Non-pigmented ciliary epithelial cell (primary cell): ENCODE measurements at places on chromosomes 16 and 17.

DNA sequence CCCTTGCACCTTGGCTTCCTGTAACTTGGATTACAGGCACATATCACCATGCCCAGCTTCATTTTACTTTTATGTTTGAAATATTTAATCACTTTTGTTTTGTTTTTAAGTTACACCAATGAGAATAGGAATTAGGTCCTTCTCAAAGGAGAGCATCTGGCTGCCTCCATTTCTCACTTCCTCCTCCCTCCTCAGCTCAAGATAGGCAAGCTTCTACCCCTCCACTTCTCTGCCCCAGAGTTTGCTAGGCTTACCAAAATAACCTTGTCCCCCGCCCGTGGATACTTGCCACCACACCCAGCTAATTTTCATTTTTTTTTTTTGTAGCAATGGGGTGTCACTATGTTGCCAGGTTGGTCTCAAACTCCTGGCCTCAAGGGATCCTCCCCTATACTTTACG lies 17.9 kb downstream of the GABARAPL2 start:
- DNase-seq, result no peak

DNA sequence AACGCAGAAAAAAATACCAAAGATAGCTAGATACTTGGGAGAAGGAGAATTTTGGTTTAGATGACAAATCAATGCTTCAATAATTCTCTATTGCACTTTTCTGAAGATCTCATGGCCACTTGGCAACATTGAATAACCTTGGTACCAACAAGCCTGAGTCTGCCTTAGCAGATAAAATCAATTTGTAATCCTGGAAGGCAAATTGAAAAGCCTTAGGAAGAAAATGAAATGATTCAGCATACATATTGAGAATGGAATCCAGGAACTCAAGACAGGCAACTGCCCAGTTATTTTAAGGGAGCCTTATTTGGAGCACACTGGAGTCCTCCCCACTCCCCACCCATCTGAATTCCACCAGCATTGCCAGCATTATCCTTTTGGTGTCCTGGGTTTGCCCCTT lies 109.3 kb upstream of the SOX9 start:
- DNase-seq, result no peak

DNA sequence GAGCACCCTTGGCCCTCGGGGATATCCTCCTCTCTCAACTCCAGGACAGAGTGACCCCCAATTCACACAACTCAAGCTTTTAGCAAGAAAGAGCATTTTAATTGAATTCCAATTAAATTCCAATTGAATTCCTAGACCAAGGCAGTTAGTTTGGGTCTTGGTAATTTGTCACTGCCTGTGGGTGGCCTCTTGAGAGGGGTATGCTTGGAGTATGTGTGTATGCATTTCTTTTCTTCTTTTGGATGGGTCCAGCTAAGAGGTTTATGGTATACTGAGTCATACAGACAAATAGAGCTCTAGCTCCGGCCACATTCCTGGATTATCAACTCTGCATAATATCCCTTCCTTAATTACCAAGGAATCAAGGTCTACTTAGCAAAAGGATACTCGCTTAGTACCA lies 136.7 kb downstream of the PCTP start:
- no peak for DNase-seq

DNA sequence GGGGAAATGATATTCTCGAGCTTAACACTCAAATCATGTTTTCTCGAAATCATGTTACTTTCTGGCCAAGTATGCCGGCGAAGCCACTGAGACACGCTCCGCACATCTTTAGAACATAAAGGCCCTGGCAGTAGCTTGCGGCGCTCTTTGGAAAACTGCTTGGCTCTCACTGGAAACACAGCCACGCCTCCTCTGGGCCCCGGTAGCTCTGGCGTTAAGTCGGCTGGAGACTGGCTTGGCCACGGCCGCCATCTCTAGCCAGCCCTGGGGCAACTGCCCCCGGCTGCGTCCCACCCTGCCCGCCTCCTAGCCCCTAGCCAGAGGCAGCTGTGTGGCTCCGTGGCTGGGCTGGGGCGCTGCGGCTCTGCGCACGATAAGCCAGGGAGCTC lies 9.2 kb upstream of the BAIAP2 start:
- no peak for DNase-seq

- no peak for DNase-seq
Observed at GRCh38 chr16:62254847-62255246, 218.6 kb upstream of the CDH8 start.

- no peak for DNase-seq
Observed at GRCh38 chr17:15346066-15346595, 4.7 kb upstream of the TEKT3 start.

DNA sequence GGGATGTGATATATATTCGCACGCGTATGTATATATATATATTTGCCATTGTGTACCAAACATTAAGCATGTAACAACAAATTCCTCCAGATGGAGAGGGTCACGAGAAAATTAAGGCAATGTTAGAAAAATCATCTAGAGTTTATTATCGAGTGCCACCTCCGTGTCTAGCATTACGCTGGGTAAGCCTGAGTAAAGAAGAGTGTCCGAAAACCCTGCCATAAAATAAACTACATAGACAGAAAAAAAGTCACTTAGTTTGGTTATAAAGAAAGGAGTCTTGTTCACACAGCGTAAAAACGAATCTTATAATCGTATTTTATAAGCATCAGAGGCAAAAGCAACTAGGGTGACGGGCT lies 644 bp upstream of the RHOT1 start:
- DNase-seq, result no peak

- DNase-seq, result no peak
Observed at GRCh38 chr16:9907752-9908151, 274.5 kb downstream of the GRIN2A start.
